HFF-Myc (cell line): ENCODE measurements at places on chromosomes 16 and 17.

DNA sequence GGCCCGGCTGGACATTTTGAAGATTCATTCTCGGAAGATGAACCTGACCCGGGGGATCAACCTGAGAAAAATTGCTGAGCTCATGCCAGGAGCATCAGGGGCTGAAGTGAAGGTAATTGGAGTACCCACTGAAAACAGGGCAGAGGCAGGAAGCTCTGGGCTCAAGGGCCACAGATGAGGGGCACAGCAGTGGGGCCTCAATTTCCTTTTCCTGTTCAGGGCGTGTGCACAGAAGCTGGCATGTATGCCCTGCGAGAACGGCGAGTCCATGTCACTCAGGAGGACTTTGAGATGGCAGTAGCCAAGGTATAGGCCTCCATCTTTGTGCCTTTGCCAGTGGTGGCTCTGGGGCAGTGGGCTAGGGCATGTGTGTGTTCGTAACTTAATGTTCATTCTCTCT is 4.0 kb upstream of the FTSJ3 start:
- DNase-seq, result no peak

DNA sequence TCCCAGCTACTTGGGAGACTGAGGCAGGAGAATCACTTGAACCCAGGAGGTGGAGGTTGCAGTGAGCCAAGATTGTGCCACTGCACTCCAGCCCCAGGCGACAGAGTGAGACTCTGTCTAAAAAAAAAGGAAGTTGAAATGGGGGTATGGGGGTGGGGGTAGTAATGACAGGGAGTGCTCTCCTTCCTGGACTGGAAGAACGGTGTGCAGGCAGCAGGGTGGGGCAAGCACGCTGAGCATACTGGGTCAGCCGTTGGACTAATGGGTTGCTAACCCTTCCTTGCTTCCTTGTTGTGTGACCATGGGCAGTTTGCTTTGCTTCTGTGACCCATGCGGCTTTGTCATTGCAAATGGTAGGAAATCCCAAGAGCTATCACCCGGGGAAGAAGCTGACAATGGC is 16.5 kb downstream of the KATNIP start:
- no peak for DNase-seq

DNA sequence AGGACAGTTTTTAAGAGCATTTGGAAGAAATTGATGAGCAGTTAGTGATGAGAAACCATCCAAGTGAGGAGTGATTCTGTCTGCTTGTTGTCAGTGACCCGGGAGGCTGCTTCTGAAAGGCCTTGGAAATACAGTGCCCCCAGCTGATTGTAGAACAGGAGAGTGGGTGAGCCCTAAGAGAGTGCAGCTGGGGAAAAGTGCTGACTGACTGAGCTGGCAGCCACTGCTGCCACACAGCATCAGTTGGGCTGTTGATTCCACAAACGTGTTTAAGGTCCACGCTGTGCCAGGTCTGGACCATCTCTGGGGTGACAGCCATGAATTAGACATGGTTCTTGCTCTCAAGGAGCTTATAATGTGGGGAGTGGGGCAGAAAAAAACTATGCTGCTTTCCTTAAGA is 18.9 kb downstream of the NUP93 start:
- no peak for DNase-seq

DNA sequence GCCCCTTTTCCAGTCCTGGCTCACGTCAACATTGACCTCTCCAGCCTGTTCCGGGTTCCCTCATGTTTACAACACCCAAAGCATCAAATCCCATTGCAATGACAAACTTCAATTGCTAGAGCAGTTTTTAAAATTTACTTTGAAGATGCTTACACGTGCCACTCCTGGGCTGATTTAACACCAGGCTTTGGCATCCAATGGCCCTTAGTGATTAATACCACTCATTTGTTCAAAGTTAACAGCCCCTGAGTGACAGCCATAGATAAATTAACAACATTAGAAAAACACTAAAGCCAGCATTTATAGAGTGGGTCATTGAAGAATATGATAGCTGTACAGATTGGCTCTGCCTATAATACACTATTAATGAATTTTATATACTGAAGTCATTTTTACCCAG is 135.1 kb downstream of the PMP22 start:
- no peak for DNase-seq

- no peak for DNase-seq
These were observed 562.7 kb upstream of the HSBP1 start for GRCh38 chr16:83245061-83245460.

DNA sequence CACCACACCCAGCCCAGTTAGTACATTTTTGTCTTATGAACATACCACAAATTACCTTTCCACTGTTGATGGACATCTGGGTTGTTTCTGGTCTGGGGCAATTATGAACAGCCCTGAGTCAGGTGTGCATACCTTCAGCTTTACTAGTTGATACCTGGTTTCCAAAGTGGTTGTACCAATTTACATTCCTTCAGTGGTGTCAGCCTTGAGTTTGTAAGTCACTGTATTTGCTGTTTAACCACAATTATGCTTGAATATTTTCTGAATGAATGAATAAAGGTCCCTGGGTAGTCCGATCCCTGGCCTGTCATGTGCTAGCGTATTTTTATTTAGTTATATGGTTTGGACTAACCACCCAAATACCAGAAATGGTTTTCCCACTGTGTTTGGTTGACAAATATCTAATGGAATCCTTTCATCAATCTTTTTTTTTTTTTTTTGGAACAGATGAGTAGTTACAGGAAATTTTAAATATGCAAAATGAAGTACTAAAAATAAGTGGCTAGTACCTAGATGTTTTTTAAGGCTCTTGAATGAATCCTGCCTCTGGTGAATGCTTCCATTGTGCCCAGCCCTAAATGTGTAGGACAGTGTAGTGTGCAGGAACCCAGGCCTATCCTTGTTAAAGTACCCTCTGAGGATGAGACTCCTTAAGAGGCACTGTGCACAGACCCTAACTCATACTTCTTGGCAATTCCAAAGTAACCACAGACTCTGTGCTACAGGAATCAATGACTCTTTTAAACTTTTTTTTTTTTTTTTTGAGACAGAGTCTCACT is 3.7 kb downstream of the DUSP14 start:
- no peak for DNase-seq

- no peak for DNase-seq
These were observed 23.6 kb upstream of the YWHAE start for GRCh38 chr17:1423456-1424135.

- DNase-seq, result no peak
These were observed 686.2 kb downstream of the KCNJ2 start for GRCh38 chr17:70855401-70856054.

- DNase-seq, result no peak
These were observed 7.1 kb downstream of the ANKFN1 start for GRCh38 chr17:56160422-56160821.

DNA sequence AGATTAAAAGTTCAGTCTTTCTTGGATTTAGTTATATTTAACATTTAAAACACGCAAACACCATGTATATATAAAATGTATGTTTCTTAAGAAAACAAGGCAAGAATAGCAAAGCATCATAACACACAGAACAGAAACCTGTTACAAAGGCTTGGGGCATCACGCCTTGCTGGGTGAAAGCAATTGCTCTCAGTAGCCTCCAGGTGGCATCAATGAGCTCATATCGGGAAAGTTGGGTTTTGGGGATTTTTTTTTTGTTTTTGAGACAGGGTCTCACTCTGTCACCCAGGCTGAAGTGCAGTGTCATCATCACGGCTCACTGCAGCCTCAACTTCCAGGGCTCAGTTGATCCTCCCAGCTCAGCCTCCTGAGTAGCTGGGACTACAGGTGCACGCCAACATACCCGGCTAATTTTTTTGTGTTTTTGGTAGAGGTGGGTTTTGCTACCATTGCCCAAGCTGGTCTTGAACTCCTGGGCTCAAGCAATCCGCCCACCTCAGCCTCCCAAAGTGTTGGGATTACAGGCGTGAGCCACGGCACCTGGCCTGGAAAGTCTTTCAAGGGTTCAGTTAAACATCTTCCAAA is 56.9 kb downstream of the CYB5D2 start:
- DNase-seq, result no peak

- DNase-seq, result no peak
These were observed 300.5 kb downstream of the CPPED1 start for GRCh38 chr16:12503191-12503590.

- no peak for DNase-seq
These were observed 57.2 kb upstream of the GSG1L start for GRCh38 chr16:28120754-28121153.

GRCh38 chr16:5466551-5466950 is 369.0 kb upstream of the EEF2KMT start:
- DNase-seq, result no peak

- DNase-seq, result no peak
These were observed 14.4 kb downstream of the ZNF232 start for GRCh38 chr17:5097101-5097834.

DNA sequence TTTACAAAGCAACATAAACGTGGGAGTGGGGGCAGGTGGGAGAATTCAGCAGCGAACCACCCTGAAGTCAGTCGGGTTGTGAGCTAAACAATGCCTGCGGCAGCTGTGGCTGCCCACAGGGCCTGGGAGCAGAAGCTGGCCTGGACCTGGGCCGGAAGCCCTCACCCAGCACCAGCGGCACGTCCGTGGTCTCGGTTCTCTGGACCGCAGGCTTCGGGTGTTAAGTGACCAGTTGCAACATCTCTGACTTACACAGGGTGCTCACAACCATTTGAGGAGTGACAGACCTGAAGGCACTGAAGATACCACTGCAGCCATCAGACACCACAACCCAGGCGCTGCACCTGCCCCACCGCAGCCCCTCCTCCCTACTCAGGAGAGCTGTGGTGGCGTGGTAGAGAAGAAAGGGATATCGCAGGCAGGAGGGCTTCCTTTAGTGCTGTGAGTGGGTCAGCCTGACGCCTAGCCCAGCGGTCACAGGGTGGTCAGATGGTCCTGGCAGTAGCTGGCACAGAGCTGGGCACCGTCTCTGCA is 33.8 kb downstream of the CBFA2T3 start:
- DNase-seq, result no peak

DNA sequence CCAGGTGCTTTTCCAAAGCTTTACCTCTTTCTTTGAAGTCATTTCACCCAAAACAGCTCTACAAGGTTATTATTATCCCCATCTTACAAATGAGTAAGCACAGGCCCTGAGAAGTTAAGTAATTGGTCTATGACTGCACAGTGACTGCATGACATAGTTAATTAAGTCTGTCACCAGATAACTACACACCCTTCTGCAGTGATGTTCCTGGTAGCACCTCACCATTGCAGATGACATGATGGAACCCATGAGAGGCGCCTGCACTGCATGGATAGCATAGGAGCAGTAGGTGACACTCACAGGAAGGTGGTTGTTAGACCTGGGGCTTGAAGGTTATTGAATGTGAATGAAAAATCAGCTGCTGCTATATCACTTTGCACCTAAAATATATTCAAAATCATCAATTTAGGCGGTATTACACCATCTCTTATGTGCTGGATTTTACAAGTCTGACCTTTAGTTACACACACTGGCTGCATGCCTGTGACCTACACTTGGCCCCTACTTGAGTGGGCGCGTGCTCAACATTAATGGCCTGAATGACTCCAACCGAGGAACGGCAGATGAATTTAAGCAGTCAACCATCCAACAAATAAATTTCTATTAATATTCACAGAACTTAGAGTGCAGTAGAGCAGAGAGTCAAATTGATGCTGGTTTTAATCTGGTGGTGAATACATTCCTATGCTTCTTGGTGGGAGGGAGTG is 239.6 kb downstream of the CDH11 start:
- DNase-seq, result no peak

- peak; percentile 81 for DNase-seq
These were observed 288.6 kb upstream of the ELAC2 start for GRCh38 chr17:13306310-13306962.

- DNase-seq, result no peak
These were observed 16.6 kb downstream of the SARM1 start for GRCh38 chr17:28388106-28388505.

- peak; percentile 54 for DNase-seq
These were observed 10.6 kb downstream of the MYH3 start for GRCh38 chr17:10646392-10646990.

GRCh38 chr16:54932021-54932660 is 1.5 kb downstream of the IRX5 start:
- DNase-seq, result no peak
